ENCODE measurements at places on chromosomes 16 and 17.

- no peak overlapping the region for H3K27ac ChIP-seq
- H3K4me1 ChIP-seq, result peaks cover 5% of the 10 kb centered on the region
- H3K4me3 ChIP-seq, result no peak overlapping the region
- no peak for DNase-seq
- no peaks in the 10 kb centered on the region for H3K27me3 ChIP-seq
- no peaks in the 10 kb centered on the region for H3K36me3 ChIP-seq
Observed at GRCh38 chr17:16649585-16649984, 4.1 kb downstream of the ZNF624 start.

DNA sequence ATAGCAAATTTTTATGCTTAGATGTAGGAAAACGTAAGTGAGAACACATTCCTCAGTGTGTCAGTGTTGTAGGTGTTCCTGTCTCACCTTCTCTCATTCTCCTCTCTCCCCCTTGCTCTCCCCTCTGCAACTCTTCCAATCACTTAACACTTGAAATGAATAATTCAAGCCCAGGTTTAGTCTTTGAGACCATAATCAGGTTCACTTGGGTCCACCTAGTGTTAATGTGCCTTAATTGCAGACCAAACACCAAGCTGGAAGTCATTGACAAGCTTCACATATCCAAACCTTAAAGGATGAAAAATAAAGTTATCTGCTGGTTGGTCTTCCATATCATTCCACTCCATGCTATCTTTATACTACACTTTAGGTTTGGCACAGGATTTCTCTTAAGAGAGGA, 37.0 kb downstream of the STXBP4 start:
- H3K36me3 ChIP-seq, result no peaks in the 10 kb centered on the region
- H3K4me3 ChIP-seq, result no peak overlapping the region
- no peak overlapping the region for H3K27ac ChIP-seq
- no peaks in the 10 kb centered on the region for H3K4me1 ChIP-seq

- H3K27me3 ChIP-seq, result no peaks in the 10 kb centered on the region
- H3K4me3 ChIP-seq, result no peak overlapping the region
- no peak overlapping the region for H3K27ac ChIP-seq
- no peak for DNase-seq
Observed at GRCh38 chr16:85145734-85146531, 33.7 kb upstream of the CIBAR2 start.

GRCh38 chr16:67530013-67530939, 1.6 kb downstream of the RIPOR1 start:
- peaks cover 51% of the 10 kb centered on the region for H3K4me1 ChIP-seq
- peak; percentile 84 for DNase-seq
- H3K4me3 ChIP-seq, result peak overlapping the region; percentile 82

- no peaks in the 10 kb centered on the region for H3K27me3 ChIP-seq
- no peak overlapping the region for H3K4me3 ChIP-seq
- DNase-seq, result no peak
- peaks cover 5% of the 10 kb centered on the region for H3K36me3 ChIP-seq
- H3K27ac ChIP-seq, result no peak overlapping the region
- no peaks in the 10 kb centered on the region for H3K4me1 ChIP-seq
Observed at GRCh38 chr16:72884037-72884436, 163.9 kb downstream of the ZFHX3 start.

- DNase-seq, result no peak
- no peaks in the 10 kb centered on the region for H3K36me3 ChIP-seq
- H3K27ac ChIP-seq, result no peak overlapping the region
- no peak overlapping the region for H3K4me3 ChIP-seq
- H3K4me1 ChIP-seq, result no peaks in the 10 kb centered on the region
Observed at GRCh38 chr17:55093353-55093752, 124.8 kb downstream of the STXBP4 start.

DNA sequence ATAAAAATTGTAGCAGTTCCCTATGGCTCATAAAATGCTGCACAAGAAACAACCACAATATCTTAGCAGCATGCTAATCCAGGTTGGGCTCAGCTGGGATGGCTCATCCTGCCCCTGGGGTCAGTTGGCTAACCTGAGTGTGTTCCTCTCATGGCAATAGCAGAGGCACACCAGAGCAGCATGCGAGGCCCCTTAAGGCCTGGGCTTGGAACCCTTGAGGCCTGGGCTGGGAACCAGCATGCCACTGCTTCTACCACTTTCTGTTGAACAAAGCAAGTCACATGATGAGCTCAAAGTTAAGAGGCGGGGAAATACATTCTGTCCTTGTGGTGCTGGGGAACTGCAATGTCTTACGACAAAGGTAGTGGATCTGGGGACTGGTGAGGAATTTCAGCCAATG, 154.4 kb upstream of the FOXF1 start:
- no peaks in the 10 kb centered on the region for H3K36me3 ChIP-seq
- H3K27me3 ChIP-seq, result no peaks in the 10 kb centered on the region

Measured in body of pancreas (tissue), 4 donors.